ENCODE measurements at places on chromosomes 7 and 10.
A peak's percentile ranks its signal among the peaks of the same experiment; 100 is the strongest.

DNA sequence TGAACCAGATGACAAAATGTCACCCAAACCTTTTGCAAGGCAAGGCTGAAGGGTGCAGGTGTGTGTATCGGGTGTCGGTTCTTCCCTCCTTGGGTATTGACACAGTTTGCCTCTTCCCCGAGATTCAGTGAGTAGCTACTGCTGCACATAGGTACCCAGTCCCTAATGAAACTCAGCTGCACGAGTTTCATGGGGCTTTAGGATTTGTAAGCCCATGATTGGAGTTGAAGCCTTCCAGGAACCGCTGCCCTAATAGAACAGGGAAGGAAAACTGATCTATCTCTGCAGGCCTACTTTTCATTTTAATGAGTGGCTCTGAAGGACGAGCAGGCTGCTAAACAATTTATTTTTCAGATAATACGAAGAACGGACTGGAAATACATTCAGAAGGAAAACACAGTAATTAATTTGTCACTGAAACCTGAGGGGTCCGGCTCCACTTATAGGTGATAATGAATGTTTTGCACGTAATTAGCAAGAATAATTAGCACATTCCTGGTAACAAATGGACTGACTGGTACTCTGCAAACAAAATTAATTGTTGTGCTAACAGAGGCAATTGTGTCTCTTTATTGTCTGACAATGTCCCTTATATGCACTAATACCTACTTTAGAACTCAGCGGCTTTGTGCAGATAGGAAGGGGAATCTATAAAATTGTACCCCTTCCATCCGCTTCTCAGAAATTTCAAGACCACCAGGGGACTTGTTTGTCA, 49.6 kb upstream of the FZD8 start:
- DNase-seq: no peak

- no peak for DNase-seq
Observed at GRCh38 chr7:25777969-25778708, 373.9 kb upstream of the NFE2L3 start.

DNA sequence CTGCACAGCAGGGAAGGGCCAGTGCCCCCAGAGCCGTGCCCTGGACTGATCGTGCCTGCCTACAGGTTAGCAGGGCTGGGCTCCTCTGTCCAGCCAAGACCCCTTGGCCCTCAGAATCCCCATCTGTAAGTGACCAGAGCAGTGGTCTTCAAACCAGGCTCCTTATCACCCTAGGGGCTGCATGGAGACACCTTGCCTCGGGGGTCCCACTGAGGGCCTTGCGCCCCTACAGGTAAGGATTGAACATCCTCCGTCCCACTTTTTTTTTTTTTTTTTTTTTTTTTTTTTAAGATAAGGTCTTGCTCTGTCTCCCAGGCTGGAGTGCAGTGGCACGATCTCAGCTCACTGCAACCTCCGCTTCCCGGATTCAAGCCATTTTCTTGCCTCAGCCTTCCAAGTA, 32.6 kb upstream of the RADIL start:
- DNase-seq: no peak

- DNase-seq: no peak
Observed at GRCh38 chr7:82124445-82124844, 319.1 kb downstream of the CACNA2D1 start.

GRCh38 chr7:42831718-42832522, 80.0 kb downstream of the C7orf25 start:
- DNase-seq: no peak

- DNase-seq: peak; percentile 0
Observed at GRCh38 chr10:61779950-61780659, 117.4 kb downstream of the CABCOCO1 start.

- no peak for DNase-seq
Observed at GRCh38 chr7:157987906-157988305, 599.7 kb downstream of the PTPRN2 start.

GRCh38 chr7:44244282-44244681, 43.5 kb downstream of the YKT6 start:
- peak; percentile 14 for DNase-seq

DNA sequence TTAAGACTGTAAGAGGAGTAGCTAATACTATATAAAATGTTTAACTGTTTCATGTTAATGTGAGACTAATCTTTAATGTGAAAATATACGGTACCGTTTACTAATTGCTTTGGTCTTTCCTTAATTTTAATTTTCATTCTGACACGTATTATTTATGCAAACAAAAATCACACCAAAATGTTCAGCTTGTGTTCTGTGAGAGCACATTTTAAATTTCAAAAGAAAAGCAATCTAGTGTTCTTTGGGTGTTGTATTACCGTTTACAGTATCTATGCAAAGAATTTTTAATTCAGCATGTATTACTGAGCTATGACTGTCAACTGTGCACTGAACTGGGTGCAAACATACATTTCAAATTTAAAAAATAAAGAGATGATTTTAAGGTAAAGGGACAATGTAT, 2.2 kb downstream of the WNT16 start:
- no peak for DNase-seq

DNA sequence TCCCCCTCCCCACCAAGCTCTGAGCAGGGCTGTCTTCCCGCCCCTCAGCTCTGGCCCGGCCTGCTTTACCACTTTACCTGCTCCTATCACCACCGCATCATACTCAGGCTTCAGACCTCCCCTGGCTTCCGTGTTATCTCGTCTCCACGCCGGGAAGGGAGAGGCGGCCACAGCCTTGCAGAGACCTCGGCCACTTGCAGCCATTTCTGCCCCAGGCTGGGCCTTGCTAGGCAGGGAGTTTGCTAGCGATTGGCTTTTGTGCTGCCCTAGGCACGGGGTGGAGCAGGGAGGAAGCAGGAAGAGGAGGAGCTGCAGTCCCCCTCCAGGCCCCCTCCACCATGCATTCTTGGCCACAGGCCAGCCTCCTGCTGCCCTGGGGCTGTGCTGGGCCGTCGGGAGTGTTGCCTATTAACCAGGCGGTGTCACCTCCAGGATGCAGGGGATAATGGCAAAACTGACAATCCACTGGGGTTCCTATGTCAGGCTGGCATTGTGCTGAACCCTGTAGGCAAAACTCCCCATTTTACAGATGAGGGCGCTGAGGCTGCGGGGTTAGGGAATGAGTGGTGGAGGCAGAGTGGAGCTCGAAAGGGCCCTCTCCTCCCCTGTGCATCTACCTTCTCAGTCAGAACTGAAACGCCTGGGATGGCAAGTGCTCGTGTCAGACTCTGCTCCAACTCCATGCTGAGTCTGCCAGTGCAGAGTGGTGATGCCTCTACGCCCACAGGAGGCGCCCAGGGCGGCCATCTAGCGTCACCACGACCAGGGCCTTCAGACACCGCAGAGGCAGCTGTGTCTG, at the start of gene PYROXD2:
Gene PYROXD2, minus strand, starts transcription at position 251 of the 799 bp plus-strand sequence. Its CDS starts 47 bp downstream, at position 204.
- DNase-seq: peak; percentile 32

DNA sequence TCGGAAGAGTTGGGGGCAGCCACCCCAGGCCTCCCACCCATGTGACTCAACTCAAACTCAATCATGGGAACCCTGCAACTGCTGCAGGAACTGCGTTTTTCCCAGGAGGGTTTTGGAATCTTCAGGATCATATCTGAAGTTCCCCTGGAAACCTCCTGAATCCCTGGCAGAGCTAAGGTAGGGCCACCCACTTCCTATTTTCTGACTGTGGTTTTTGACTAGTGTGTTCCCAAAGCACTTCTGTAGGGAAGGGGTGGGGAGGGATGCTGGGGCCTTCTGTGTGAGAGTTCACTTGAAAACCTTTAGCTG, 127.6 kb upstream of the UNC5B start:
- no peak for DNase-seq

DNA sequence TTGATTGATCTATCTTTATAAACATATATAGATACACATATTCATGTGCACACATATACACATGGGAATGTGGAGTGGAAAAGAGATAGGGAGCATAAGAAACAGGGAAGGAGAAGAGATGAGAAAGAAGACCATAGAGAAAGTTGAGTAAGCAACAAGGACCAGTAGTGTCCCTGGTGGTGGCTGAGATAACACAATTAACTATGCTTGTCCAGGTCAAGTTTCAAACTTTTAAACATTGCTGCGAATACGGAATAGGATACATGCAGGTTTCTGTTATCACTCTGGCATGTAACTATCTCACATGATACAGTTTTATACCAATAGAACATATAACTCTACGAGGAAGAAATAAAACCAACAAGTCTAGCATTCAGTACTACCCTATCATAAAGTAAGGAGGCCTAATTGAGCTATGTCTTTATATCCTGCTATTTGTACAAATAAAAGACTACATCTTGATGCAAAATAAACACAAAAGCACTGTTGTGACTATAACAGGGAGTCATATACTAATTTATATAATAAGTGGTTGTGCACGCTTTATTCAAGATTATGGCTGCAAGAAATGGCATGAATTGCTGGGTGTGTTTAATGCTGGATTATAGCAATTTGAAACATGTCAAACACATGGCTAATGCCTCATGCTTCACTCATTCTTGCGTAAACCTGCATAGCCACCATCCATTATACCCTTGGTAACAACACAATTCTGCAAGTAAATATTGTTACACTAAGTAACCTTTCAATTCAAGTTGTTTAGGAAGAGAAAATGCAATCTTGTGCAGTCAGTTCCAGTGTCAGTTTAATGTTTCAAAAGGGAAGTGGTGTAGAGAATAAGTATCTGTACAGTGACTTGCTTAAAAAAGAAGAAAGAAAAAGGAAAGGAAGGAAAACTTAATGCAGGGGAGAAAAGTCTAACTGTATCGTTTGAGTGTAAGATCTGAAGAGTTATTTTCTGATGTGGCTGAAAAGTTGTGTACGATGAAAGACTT, 8.2 kb downstream of the FOXP2 start:
- no peak for DNase-seq

DNA sequence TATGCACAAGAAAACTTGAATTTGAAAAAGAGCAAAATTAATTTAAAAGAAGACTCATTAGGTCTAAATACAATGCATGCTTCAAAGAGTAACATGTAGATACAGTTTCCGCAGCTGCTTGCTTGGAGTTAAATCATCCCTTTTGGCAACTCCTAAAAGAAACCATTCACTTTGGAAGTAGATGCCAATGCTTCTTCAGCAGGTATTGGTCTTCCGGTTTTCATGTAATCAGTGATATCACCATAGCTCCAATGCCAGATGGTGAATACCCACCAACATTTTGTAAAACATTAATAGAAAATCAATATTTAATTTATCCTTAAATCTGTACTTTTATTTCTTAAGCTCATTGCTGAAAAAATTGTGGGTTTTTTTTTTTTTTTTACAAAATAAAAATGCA, 381.1 kb upstream of the PHF14 start:
- no peak for DNase-seq

Data from activated CD4-positive, alpha-beta T cell treated with anti-CD3 and anti-CD28 coated beads, Interleukin-2, amount 50 U/mL, for 1 hour (primary cell).